ENCODE measurements at places on chromosomes 6 and 20.

GRCh38 chr6:84731901-84732300, 32.5 kb downstream of the TBX18 start:
- no peak for DNase-seq

DNA sequence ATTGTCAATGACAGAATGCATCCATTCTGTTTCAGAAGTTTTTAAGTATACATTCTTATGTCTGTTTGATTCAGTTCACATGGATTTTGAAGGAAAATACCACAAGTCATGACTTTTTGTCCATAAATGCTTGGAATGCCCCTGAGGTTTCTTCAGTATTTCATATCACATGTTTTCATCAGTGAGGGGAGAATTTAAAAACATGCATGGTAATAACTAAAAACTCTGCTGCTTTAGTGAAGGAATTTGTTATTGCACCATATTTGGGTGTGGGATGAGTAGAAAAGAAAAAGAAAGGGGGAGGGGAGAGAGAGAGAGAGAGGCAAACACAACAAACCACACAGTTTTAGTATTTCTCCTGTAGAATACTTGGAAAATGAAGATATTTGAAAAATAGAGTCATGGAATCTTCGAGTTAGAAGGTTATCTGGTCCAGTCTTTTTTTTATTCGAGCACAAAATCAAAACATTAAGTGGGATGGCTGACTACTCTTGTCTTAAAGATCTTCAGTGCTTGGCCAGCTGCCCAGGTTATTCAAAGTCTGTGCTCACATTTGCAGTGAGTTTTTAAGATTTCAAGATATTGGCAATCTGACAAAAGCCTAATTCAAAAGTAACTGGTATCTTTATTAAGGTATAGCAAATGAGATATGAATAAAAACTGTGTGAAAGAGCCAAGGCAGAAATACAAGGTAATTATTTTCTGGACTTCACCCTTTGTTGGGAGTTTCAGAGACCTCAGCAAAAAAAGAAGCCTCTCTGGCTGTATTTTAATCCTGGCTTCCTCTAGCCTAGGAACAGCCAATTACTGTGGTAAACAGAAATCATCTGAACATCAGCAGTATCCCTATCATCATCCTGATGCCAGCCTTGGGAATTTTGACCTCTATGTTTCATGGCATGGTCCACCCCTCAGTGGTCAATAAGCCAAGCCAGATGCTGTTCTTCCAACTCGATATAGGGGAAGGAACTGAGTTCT, 687.9 kb upstream of the CITED2 start:
- no peak for DNase-seq

DNA sequence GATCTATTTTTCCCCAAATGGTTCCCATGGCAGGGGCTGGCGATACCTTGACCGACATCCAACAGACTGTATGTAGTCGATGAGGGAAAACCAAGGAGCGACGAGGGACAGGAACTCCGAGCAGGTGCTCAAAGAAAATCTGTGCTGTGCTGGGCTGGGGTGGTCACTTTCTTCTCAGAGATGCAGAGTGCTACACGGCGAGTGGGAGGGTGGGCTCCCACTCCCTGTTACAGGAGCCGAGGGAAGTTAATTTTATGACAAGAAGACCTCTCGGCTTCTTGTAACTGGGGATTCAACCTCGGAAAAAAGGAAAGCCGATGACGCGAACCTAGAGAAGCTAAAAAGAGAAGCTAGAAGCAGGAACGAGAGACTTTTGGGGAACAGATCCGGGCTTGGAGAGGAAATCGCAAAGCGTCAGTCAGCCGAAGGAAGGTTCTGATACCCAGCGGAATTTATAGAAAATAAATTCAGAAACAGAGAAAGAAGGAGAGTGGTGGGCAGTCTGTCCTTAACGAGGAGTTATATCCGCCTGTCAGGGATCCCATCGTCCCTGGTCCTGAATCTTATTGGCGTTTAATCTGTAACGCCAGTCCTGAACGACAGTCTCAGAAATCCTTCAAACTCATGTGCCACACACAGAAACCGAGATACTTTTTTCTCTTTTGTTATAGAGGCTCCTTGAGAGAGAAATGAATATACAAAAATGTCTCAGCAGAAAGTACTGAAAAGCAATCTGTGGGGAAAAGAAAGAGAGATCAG, 84.6 kb upstream of the ZNF322 start:
- DNase-seq = no peak

GRCh38 chr6:52995913-52996645, 995 bp upstream of the GSTA4 start:
- DNase-seq = peak; percentile 65

GRCh38 chr6:54107470-54108090, 3.7 kb upstream of the MLIP start:
- no peak for DNase-seq

DNA sequence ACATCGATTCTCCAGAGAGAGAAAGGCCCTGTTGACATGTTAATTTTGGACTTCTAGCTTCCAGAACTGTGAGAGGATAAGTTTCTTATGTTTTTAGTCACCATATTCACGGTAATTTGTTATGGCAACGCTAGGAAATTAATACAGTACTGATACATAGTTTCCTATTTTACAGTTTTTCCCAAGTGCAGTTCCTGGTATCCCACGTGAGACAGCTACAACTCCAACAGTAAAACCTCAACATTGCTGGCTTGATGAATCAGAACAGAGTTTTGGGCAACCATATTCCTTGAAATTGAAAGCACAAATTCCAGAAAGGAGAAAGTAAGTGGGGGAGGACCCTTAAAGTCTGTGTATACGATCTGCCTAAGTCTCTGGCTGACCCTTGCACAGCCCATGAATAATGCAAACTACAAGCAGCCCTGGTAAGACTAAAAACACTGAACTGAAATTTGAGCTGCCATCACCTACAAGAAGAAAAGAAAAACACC, 505.1 kb upstream of the NRSN1 start:
- DNase-seq = no peak

- DNase-seq = no peak
These were observed 55.7 kb upstream of the NKX2-2 start for GRCh38 chr20:21569586-21569985.

GRCh38 chr20:21125072-21125848, 622 bp upstream of the KIZ start:
- DNase-seq = no peak

GRCh38 chr6:53854843-53855567, 60.2 kb downstream of the LRRC1 start:
- no peak for DNase-seq

DNA sequence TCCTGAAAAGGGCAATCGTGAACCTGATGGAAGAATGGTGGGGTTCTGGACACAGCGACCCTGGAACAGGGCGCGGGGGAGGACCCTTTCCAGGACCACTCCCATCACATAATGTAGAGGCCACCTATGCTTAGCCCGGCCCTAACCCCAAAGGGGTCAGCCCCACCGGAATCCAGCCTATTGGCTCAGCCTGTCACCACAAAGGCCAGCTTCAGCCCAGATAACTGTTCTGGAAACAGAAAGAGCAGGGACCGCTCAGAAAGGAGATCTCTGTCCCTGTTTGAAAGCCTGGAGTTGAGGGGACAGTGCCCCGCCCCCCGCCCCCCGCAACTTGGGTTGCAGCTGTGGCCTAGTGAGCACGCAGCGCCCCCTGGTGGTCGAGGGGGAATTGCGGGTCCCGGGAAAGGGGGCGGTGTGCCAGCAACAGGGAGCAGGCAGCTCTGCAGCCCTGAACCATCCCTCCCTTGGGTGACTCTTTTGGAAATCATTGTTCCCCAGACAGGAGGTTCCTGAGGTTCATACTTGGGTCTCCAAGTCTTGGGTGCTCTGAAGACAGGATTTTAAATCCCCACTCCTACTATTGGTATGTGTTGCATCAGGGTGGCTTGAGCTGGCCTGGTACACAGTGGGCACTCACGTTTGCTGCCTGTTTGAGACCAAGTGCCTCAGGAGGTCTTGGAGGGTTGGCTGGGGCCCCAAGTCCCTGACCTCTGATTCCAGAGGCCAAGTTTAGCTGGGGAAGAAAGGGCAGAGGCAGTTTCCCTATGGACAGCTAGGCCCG, 1.5 kb downstream of the SIGLEC1 start:
- DNase-seq = peak; percentile 52

GRCh38 chr6:108690326-108691049, 129.8 kb downstream of the FOXO3 start:
- DNase-seq = no peak

DNA sequence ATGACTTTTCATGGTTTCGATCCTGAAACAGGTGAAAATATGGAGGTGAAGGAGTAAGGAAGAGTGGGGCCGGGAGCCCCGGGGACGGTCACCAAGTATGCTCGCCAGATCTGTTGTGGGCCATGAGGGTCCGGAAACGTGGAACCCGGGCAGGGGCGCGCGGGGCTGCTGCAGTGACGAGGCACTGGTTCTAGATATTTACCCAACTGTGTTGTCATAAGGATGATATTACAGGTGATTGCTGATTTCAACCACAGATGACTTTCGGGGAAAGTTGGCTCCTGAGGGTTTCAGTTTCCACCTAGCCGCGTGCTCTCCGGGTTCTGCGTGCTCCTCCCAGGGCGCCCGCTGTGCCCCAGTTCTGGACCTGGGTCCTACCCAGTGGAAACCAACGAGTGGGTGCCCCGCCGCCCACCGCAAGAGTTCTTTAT, 12.2 kb downstream of the RAET1G start:
- DNase-seq = no peak

DNA sequence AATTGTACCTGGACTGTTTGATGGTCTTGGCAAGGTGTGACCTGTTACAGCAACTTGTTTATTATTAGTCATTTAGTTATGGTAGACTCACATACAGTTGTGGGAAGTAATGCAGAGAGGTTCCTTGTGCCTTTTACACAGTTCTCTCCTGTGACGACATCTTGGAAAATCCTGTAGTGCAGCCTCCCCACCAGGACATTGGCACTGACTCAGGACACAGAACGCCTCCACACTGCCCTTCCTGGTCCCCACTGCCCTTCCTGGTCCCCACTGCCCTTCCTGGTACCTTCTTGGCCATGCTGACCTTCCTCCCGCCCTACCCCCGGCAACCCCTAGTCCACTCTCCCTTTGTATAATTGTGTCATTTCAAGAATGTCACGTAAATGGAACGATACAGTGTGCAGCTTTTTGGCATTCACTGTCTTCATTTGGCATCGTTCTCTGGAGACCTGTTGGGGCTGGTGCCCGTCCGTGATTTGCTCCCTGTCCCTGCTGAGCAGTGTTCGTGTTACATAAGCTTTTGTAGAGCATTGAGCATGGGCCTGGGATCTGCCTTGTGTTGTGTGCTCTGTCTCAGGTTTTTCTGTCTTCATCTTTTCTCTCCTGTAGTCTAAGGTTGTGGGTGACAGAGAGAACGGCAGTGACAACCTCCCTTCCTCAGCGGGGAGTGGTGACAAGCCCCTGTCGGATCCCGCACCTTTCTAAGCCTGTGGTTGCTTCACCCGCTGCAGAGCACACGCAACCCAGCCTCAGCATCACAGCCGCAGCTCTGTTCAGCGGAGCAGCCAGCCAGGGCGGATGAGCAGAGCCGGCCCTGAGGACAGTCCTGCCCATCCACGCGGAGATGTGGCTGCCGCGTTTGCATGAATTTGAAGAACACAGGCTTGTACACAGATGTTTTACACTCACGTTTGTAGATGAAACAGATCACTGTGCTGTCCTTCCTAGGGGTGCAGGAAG, 5.4 kb upstream of the DNAJC5 start:
- DNase-seq = no peak

Data from AML-193 (cell line).